ENCODE measurements at places on chromosomes 3 and 15. TPM values are rescaled to one million over a fixed set of nuclear protein-coding genes. Genes with fewer than 3 reads are reported as not detected.
A peak's percentile ranks its signal among the peaks of the same experiment; 100 is the strongest.

DNA sequence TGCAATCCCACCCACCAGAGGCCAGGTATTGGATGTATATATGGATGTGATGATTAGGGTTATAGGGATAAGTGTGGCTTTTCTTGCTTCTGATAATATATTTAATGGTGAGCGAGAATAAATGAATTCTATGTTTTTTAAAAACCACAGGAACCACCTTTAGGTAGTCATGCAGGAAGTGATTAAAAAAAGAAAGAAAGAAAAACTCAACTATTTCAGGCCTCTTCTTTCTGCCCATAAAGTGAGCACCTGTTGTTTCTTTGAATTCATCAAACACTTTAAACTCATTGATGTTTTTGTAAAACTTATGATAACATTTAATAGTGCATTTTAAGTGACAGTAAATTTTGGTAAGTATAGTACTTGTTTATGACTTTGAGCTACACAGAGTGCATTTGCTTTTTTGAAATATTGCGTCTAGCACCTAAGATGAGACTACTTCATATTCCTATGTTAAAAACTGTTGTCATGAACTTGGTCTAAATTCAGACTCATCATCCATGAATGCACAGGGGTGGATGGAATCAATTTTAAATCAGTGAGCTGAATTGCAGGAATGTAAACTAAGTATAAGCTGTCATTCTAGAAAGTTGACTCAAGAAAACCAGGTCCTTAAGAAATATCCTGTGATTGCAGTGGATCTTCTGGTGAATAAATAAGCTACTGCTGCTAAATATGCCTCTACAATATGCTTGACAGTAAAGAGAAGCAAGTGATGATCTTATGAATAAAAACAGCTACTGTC, 764.4 kb upstream of the NECTIN3 start:
- DNase-seq = no peak

DNA sequence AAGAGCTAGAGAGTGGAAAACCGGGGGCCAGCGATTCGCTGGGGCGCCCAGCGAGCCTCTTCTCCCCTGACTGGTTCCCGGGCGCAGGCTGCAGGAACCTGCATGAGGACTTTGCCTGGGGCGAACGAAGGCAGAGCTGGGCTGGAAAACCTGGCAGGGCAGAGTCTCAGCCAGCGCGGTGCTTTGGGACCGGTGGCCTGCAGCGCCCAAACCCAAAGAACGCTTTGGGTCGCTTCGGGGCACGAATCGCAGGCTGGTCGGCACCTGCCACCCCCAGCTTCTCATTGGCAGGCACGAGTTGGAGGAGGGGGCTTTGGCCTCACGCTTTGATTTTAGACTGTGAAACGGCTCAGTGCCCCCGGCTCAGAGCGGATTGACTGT, 3.0 kb downstream of the ONECUT1 start:
- no peak for DNase-seq

DNA sequence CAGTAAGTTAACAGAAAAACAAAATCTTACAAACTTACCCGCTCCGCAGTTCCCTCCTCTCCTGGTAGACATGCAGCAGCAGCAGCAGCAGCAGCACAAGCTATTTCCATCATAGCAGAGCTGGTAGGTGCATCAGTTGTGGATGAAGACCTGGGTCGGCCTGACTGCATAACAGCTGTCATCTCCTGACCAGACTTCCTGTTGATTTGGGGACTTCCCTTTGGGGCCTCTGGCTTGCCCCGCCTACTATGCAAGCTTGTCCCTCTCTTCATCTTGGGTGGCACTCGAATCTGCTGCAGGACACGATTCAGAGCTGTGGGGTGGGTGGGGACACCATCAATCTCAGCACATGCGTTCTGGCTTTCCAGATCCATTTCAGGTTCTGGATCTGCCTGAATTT, 65.7 kb downstream of the TMCC1 start:
- no peak for DNase-seq

- DNase-seq = peak; percentile 81
Measured at GRCh38 chr3:72155391-72156064, 370.6 kb upstream of the PROK2 start.

- no peak for DNase-seq
Measured at GRCh38 chr3:58164199-58164879, 46.4 kb downstream of the DNASE1L3 start.

DNA sequence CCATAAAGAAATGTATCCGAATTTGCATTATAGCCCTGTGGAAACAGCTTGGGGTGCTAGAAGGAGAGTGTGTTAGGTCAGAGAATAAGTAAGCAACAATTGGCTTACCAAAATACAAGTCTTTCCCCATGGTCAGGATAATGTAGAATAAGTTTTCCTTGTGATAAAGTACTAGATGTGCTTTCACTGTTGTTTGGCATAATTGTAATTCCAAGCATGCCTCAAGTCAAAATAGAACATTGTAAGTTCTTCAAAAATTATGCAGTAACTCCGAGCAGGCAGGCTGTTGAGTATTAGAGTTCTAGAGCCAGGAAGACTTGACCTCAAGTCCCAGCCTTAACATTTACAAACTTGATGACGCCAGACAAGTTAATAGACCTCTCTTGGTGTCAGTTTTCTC, 242.0 kb downstream of the TUSC7 start:
- no peak for DNase-seq

- DNase-seq = no peak
Measured at GRCh38 chr15:101526442-101526841, 36.9 kb upstream of the PCSK6 start.

GRCh38 chr3:69882560-69882959, 117.0 kb upstream of the SAMMSON start:
- DNase-seq = no peak

GRCh38 chr3:188362405-188362831, 208.5 kb downstream of the LPP start:
- DNase-seq = peak; percentile 73

- DNase-seq = no peak
Measured at GRCh38 chr3:196203846-196204245, 7.4 kb downstream of the ZDHHC19 start.

DNA sequence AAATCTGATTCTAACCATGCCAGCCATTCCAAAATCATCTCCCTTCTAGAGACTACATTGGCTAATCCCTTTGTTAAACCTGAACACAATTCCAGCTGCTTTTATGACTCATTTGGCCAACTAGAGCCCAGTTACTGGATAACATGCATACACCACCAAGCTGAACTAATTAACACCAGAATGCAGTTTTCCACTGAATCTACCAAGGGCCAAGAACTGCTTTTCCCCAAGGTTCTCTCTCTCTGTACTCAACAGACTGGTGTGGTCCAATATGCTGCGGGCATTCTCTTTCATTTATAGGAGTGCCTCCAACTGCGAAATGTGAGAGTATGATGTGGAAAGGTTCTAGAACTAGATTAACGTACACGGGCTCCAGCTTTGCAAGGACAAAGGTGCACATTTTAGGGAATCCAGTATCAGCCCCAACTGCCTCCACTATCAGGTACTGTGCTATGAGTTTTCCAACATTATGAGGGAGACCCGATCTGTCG, 1.5 kb downstream of the CHSY1 start:
- DNase-seq = no peak

DNA sequence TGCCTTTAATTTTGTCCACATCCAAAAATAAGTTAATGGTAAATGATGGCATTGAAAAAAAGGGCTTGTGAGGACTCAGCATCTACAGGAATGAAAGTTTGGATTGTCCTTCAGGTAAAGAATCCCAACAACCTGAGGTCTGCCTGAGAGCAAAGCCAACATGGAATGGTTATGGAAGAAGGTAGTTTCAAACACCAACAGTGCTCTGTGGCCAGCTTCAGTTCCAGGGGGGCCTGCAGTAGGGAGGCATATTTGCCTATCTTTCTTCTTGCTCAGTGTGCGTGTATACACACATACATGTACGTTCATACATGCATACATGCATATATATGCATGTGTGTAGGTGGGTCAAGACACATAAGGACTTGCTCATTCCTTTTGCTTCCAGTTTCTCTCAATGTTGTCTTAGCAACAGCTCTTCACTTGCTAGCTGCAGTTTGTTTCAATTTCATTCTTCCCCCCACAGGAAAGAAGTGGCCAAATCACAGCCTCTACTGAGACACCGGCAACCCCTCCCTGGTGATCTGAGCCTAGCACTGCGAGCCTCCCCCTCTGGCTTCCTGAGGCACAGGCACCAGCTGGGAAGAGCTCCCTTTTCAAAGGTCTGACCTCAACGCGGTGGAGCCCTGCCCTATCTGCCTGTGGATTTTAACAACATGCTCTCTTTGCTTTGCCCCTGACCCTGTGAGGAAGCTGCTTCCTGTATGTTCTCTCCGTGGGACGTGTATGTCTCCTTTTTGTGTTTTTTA, 146.2 kb downstream of the KLF13 start:
- no peak for DNase-seq

DNA sequence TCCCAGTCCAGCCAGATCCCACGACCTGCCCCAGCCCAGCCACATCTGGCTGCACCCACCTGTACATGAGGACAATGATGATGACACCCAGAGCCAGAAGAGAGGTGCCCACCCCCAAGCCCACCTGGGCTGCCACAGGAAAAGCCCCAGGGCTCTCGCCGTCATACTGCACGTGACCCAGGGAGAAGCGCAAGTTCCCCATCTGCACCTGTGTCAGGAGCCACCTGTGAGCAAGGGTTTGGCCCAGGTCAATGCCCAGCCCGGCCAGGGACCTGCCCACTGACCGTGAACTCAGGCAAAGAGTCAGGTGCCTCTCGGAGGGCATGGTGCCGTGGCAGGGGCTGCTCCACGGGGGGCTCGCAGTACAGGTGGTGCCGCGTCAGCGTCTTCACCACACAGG, 16.3 kb downstream of the PLXNB1 start:
- no peak for DNase-seq

SLCO2A1 gene
- polyA plus RNA-seq = 0.14 TPM

MUC20 gene
- 0.83 TPM for polyA plus RNA-seq

GP5 gene
- polyA plus RNA-seq = 0.01 TPM

EPHA3 gene
- not detected for polyA plus RNA-seq

FBXO40 gene
- polyA plus RNA-seq = not detected

DUOXA1 gene
- 0.10 TPM for polyA plus RNA-seq

STAC gene
- 0.01 TPM for polyA plus RNA-seq

CCNB2 gene
- 43.5 TPM for polyA plus RNA-seq
